ENCODE measurements at places on chromosomes 4 and X.

- no peak for DNase-seq
Measured at GRCh38 chr4:42570221-42570620, 86.7 kb downstream of the ATP8A1 start.

GRCh38 chrX:23333842-23334520 is 668 bp upstream of the PTCHD1 start:
- DNase-seq: no peak

DNA sequence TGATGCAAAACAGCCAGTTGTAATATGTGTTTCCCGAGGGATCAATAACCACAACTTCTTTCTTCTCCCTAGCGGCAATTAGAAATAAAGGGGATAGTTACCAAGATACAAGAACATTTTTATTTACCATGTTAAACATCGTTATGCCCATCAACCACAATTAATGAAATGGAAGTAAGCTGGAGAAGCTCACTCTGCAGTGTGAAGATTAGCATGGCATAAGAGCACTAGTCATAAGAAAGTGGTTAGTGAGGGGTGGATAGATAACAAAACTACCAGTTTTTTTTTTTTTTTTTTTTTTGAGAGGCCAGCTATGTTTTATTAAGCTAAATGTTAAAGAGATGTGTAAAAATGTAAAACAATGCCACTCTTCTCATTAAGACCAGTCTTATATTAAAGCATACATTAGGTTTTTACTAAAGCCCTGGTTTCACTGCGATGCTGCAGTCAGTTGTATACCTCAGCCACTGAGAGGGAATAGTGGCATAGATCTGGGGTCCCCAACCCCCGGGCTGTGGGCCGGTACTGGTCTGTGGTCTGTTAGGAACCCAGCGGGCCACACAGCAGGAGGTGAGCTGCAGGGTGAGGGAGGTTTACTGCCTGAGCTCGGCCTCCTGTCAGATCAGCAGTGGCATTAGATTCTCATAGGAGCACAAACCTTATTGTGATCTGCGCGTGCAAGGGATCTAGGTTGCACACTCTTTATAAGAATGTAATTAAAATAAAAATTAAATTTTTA is 27.9 kb upstream of the NFXL1 start:
- DNase-seq: no peak

GRCh38 chr4:648579-649292 is 23.4 kb downstream of the PDE6B start:
- DNase-seq: no peak

GRCh38 chrX:45435481-45435880 is 234.8 kb upstream of the DIPK2B start:
- no peak for DNase-seq

- DNase-seq: no peak
Measured at GRCh38 chr4:53431052-53431451, 53.6 kb downstream of the FIP1L1 start.

GRCh38 chr4:82525307-82525911 is 36.4 kb downstream of the TMEM150C start:
- no peak for DNase-seq

DNA sequence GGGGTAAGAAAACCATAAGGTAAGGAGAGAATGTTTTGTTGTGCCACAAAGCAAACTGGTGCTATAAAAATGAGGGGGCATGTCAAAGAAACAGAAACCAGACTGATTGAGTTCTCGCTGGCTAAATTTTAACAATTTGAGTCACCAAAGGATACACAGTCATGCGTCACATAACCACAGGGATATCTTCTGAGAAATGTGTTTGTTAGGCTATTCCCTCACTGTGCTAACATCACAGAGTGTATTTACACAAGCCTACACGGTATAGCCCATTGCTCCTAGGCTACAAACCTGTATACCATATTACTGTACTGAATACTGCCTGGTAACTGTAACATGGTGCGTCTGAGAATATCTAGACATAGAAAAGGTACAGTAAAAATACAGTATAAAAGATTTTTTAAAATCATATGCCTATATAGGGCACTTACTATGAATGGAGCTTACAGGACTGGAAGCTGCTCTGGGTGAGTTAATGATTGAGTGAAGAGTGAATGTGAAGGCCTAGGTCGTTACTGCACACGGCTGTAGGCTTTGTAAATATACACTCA is 50.1 kb downstream of the FBXW7 start:
- DNase-seq: no peak

- DNase-seq: no peak
Measured at GRCh38 chr4:33395731-33396485, 2675.7 kb downstream of the PCDH7 start.

GRCh38 chr4:151204925-151205524 is 71.9 kb upstream of the PRSS48 start:
- DNase-seq: no peak

GRCh38 chr4:125393825-125394224 is 79.1 kb downstream of the FAT4 start:
- no peak for DNase-seq

- no peak for DNase-seq
Measured at GRCh38 chr4:26124753-26125321, 196.0 kb upstream of the RBPJ start.

GRCh38 chr4:2432991-2433530 is 14.3 kb downstream of the CFAP99 start:
- no peak for DNase-seq

DNA sequence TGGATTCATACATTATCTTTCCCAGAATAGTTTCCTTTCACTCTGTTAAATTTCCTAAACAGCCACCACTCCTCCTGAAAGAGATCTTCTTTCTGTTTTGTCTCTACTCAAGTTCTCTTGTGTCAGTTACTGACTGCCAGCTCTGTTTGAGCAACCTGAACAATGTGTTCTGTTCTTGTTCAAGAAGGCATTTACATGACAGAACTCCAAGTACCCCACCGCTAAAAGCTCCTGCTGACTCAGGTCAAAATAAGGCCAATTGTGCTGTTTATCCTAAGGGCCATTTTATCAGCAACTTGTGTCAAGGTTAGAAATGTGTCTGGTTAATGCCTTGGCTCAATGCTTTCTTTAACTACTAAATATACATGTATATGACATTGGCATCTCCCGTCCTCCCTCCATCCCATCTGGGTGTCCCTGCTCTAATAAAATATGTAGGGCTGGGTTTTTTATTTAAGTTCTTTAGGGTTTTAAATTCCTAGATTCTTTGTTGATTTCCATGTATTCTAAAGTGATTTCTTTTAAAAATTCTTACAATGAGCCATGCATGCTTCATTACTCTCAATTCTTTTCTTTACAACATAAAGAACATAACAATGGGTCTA is 144.3 kb upstream of the PAQR3 start:
- DNase-seq: no peak

Data from activated T-cell treated with anti-CD3 and anti-CD28 coated beads, Interleukin-2, amount 50 U/mL, for 1 hour (primary cell).